ENCODE measurements at places on chromosomes 5 and 9.

DNA sequence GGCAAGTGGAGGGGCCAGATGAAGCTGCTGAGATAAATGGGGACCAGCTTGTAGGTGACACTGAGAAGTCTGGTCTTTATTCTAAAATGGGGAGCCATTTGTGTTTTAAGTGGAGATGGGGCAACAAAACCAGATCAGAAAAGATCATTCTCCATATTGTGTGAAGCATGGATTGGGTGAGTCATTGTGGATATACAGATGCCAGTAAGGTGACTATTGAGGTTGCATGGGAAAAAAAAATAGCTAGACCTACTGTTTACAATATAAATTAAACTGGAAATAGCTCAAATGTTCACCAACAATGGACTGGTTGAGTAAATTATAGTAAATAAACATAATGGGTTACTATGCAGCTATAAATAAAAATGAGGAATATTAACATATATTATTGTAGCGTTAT lies 5.4 kb upstream of the MAP1B start:
- DNase-seq: no peak

- no peak for DNase-seq
Observed at GRCh38 chr9:33341182-33341581, 50.9 kb downstream of the NFX1 start.

- DNase-seq: no peak
Observed at GRCh38 chr9:130267930-130268329, 2.4 kb downstream of the HMCN2 start.

GRCh38 chr9:297104-297972 lies 82.7 kb downstream of the DOCK8 start:
- DNase-seq: peak; percentile 19

GRCh38 chr5:80114860-80115259 lies 79.7 kb downstream of the THBS4 start:
- DNase-seq: no peak

- DNase-seq: no peak
Observed at GRCh38 chr5:180370861-180371641, 17.9 kb upstream of the GFPT2 start.

- DNase-seq: no peak
Observed at GRCh38 chr5:172674155-172674554, 33.1 kb downstream of the NEURL1B start.

- DNase-seq: no peak
Observed at GRCh38 chr9:126661521-126662251, 48.0 kb downstream of the LMX1B start.

GRCh38 chr9:25094518-25094917 lies 548.8 kb upstream of the IZUMO3 start:
- no peak for DNase-seq

- DNase-seq: no peak
Observed at GRCh38 chr5:180007582-180007981, 64.0 kb downstream of the RNF130 start.

- peak; percentile 44 for DNase-seq
Observed at GRCh38 chr9:99105152-99106043, 485 bp downstream of the TGFBR1 start.

DNA sequence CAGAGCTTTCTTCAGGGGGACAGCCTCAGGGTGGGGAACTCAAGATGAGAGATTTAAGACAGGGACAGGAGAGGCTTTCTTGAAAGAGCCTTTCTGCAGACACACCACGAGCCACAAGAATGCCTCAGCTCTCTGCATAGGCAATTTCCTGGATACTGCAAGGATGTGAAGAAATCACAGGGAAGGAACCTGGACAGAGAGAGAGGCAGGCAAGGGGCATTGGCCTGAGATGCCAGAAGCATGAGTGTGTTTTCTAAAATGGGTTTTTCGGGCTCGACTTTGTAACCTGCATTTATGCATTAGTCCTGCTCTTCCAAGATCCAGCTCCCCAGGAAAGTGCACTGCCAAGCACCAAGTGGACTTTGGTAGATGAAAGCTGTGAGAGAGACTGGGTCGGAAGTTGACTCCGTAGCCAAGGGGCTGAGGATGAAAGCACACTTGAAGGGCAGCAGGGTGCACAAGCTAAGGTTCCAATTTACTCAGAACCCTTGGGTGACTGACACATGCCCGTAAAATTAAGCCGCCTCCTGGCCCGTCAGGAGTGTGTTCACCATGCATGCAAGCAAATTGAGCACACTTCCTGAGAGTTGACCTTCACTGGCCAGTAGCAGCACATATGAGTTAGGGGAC lies 90.9 kb downstream of the CFAP90 start:
- DNase-seq: no peak

DNA sequence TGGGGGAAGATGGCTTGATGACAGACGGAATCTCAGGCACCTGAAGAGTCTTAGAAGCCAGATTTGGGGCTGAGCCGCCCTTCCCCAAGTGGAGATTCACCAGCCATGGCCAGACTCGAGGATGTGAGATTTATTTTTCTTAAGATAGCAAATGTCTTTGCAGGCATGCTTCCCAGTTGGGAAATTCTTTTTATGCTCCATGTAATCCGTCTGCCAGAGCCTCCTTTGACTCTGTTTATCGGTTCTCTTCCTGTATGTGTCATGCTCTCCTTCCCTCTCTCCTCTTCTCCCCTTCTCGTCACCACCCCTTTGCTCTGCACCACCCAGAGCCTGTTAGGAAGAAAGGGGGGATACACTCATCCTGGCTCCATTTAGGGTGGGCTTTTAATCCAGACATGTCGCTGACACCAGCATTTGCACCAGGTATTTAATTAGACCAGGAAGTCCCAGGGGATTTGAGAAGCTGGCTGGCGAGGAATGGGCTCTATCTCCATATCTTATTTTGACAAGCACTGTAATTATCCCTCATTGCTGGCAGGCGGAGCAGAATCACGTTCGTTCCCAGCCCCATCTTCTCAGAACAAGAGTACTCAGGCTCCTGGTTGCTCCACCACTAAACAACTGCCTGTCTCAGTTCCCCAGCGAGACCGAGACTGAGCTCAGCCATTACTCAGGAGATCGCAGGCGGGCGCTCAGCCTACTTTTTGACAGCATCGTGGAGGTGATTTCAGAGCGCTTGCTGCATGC lies 50.9 kb downstream of the KCNIP1 start:
- no peak for DNase-seq

All from activated CD4-positive, alpha-beta T cell treated with anti-CD3 and anti-CD28 coated beads for 48 hours (primary cell).